Adrenal gland (tissue), 19 donors: ENCODE measurements at places on chromosomes 1 and 21. TPM values are rescaled to one million over a fixed set of nuclear protein-coding genes. Genes with fewer than 3 reads are reported as not detected.

The SMAP2 gene
- 25.4 TPM for total RNA-seq

The SH2D1B gene
- 0.11 TPM for total RNA-seq

The GPR37L1 gene
- total RNA-seq: 0.44 TPM

The DRAM2 gene
- total RNA-seq: 40.6 TPM

The CELA2B gene
- total RNA-seq: 28.1 TPM

The OR2T27 gene
- not detected for total RNA-seq

The OR2L3 gene
- total RNA-seq: not detected

The MMP23B gene
- 7.8 TPM for total RNA-seq

GRCh38 chr1:213491468-213491867 lies 440.4 kb downstream of the RPS6KC1 start:
- DNase-seq: no peak

GRCh38 chr1:20320704-20321103 lies 30.0 kb downstream of the VWA5B1 start:
- DNase-seq: no peak

DNA sequence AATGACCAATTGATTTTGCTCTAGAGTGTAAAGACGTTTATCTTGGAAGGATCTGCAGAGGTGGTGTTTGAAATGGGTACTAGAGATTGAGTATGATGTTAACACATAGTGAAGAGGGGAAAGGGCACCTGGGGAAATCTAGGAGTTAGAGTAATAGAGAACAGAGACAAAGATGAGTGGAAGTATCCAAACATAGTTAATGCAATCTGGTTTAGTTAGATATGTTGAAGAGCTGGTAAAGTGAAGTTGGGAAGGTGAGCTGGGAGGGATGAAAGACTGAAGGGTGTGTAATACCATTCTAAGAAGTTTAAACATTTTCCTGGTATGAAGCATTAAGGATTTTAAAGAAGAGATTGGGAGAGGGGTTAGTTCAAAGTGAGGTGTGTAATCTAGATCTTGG lies 11.0 kb downstream of the XPR1 start:
- no peak for DNase-seq

DNA sequence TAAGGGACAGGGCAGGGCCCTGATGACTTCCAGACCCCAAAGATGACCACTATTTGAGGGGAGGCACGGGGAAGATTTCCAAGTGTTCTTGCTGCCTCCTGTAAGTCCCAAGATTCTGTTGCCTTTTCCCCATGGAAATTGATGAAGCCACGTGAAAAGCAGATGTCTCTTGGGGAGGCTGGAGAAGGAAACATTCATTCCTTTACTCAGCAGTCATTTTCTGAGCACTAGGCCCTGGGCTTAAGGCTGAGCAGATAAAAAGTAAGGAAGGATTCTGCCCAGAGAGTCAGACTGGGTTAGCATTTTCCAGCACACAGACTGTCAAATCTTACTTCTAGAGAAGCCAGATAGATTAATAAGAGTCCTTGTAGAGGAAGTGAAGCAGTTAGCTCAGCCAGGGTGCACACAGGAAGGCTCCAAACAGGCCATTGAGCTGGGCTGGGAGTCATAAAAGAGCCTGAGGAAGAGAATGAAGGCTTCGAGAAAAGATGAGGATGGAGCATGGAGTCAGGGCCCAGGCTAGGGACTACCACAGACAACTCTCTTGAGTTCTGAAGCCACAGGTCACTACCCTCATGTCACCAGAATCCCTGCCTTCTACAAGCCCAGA lies 10.1 kb downstream of the EXTL1 start:
- no peak for DNase-seq

DNA sequence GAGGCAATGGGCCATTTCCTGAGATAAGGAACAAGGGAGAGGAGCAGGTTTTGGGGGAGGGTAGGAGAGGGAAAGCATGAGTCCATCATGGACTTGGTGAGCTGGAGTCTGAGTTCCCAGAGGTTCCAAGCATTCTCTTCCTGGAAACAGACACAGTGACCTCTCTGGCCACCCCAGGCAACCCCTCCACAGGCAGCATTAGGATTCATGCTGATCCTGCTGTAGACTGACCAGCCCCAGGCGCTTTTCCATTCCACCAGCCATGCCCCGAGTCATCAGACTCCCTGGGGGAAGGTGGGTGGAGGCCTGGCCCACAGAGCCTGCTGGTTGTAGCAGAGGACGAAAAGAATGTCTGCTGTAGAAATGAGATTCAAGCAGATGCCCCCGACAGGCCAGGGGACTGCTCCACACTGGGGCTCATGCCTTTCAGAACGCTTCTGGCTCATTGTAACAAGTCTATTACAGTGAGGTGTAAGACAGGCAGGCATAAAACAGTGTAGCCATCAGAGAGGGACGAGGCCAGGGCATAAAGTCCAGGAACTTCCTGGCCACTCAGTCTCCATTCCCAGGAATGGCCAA lies 52.2 kb downstream of the KCND3 start:
- DNase-seq: no peak

- DNase-seq: no peak
These were observed 22.4 kb downstream of the VPS45 start for GRCh38 chr1:150089846-150090520.

DNA sequence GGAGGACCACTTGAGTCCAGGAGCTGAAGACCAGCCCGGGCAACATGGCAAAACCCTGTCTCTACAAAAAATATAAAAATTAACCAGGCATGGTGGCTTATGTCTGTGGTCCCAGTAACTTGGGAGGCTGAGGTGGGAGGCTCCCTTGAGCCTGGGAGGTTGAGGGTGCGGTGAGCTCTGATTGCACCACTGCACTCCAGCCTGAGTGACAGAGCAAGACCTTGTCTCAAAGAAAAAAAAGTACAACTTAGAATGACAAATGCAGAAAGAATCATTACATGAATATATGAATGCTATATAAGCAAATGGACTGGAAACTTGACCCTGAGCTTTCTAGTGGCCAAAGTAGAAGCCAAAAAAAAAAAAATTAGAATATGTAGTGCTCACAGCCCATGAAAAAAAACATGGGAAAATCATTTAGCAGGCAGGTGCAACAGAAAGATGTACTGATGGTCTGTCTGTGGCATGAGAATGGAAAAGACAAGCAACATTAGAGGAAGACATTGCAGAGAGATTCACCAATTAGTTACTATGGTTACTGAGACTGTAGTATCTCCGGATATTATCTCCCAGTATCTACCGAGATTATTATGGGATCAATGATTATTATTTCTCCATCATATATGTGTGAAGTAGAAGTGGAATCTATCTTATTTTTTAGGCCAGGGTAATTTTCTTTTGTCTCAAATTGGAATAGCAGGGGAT lies 19.2 kb downstream of the ELAPOR1 start:
- no peak for DNase-seq

- DNase-seq: peak; percentile 39
These were observed 207.1 kb downstream of the NUF2 start for GRCh38 chr1:163528710-163529348.

DNA sequence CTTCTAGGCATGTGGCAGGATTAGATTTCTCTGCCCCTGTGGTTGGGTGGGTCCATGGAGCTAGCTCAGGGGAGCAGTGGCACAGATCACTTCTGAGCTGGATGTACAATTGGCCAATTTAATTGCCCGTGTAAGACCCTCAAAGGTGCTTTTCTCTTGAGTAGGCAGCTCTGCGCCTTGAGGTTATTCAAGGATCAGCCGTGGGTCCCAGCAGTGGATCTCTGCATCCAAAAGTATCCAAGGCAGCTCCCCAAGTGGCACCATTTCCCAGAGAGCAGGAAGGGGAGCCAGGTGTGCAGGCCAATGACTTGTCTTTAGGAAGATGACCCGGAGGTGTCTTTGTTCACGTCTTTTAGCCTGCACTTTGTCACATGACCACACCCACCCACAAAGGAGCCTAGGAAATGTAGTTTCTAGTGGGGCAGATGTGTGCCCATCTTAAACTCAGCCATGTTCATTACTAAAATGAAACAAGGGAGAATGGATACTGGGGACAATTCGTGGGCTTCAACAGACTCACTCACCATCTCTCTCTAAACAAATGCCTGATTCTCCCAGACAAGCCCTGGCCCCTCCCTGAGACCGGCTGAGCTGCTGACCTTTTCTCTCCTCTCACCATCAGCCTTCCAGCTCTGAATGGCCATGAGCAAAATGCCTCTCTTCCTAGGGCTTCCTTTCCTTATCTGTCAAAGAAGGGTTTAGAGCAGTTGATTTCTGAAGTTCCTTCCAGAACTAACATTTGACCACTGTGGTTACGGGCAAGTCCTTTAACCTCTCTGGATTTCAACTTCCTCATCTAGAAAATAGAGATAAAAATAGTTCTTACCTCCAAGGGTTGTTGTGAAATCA lies 41.4 kb upstream of the TENT5C start:
- DNase-seq: no peak

GRCh38 chr1:55071477-55071876 lies 32.1 kb downstream of the PCSK9 start:
- DNase-seq: no peak
